ENCODE measurements at places on chromosomes 5 and 9.

GRCh38 chr9:89725271-89725670 is 120.5 kb downstream of the GADD45G start:
- DNase-seq: no peak

DNA sequence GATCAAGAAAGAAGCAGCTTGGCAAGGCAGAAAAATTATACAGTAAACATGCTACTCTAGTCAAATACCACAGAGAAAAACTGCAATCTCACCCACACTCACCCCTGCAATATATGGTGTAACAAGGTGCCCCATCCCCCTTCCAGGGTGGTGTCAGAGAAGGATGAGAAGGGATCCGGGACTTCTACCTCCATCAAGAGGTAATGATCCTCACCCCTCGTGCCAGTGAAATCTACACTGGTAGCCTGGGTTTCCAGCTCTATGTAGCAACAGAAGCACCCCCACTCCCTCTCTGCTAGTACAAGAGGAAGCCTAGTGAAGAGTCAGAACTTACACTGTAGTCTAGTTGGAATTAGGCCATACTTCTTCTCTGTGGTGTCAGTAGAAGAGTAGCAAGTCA is 18.9 kb downstream of the SLCO4C1 start:
- no peak for DNase-seq

DNA sequence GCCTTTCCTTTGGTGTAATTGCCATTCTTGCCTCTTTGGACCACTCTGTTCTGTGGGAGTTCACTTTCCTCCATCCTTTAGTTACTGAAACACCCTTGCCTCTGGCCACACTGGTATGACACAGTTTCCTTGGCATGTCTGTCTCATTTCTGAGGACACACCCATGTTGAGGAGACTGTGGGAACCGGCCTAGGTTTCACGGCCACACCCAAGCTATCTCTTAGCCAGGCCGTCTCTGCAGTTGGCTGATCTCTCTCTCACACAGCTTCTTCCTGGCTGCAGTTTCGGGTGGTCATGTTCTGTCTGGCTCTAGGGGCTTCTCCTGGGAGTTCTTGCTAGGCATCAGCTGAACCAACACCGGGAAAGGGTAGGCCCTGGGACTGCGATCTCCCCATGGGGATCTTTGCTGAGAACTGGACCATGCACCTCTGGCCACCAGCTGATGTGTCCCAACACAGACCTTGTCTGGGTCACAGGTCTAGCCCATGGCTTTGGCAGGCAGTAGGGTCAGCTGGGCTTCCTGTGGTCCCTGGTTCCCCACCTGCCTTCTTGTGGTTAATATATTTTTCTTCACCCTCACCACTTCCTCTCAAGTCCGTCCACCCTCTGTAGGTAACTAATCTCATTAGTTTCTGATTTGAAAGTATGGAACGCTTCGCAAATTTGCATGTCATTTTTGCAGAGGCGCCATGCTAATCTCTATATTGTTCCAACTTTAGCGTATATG is 24.9 kb downstream of the ARHGEF37 start:
- DNase-seq: no peak

DNA sequence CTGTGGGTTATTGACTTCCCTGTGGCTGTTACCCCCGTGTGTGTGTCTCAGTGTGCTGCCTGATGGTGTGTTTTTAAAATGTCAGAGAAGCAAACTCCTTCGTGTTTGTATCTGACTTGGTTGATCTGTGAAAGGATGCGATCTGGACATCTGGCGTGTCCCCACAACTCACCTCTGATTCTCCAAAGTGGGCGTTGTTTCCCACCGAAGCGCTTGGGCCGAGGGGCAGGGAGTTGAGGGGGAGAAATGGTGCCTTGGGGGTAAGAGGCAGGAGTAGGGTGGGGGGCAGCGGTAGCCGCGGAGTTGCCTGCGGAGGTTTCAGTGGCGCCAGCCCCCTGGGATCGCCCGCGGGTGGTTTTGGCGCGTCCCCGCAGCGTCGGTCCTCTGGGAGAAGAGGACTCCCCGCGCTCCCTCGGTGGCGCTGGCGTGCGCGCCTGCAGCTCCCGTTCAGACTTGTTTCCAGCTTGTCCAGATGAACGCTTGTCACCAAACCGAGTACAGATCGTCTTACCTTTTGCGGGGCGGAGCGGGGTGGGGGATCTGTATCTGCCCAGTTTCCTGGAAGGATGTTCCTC is 1.1 kb downstream of the MAST4 start:
- peak; percentile 11 for DNase-seq

- DNase-seq: no peak
Observed at GRCh38 chr5:122915717-122916461, 70.5 kb downstream of the SNX24 start.

DNA sequence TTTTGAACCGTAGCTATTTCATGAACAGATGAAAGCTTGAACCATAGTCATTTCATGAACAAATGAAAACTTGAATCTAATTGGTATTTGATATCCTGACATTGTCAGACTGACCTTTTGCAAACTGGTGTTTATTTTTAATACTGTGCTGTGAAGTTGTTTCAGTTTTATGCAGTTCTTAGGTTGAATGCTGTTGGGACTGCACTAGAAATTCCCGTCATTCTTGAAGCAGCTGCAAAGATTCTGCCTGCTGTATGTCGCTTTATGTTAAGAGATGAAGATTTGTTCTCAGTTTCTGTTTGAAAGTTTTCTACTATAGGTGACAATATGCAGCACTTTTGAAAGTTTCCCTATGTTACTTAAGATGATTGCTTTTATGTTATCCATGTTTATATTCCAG is 22.5 kb upstream of the FAM120AOS start:
- DNase-seq: no peak

GRCh38 chr5:5398071-5398470 is 24.4 kb upstream of the ICE1 start:
- no peak for DNase-seq

DNA sequence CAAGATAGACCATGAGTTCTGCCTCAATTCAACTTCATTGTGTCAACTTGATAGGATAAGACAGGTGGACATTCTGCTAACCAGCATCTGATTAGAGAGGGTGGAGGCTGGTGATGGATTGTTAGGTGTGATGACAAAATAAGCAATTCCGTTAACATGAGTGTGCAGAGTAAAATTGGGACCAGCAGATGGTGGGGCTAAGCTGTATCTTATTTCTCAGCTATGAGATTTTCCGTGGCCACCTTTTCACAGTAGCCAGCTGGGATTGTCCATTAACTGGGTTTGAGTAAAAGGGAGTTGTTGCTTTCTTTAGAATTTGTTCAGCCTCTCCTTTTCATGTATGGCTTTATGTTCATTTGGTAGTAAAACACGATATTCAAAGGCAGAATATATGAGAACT is 28.8 kb upstream of the TAL2 start:
- DNase-seq: no peak

DNA sequence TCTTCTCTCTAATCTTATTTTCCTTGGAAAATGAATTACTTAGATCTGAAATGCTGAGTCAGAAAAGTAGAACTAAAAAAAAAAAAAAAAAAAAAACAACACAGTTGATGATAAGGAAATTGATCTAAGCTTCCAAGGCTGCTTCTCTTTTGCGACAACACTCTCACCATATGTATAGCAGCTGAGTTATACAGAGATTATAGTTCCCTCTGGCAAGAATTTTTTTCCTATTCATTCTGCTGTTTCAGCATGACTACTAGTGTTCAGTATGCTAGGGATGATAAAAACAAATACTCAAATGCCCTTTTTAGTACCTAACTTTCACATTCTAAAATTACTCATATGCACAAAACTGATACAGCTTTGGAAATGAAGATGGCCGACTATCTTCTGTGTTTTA is 267.3 kb downstream of the MLLT3 start:
- no peak for DNase-seq

- DNase-seq: no peak
Observed at GRCh38 chr9:82031538-82032280, 43.1 kb downstream of the SPATA31D1 start.

DNA sequence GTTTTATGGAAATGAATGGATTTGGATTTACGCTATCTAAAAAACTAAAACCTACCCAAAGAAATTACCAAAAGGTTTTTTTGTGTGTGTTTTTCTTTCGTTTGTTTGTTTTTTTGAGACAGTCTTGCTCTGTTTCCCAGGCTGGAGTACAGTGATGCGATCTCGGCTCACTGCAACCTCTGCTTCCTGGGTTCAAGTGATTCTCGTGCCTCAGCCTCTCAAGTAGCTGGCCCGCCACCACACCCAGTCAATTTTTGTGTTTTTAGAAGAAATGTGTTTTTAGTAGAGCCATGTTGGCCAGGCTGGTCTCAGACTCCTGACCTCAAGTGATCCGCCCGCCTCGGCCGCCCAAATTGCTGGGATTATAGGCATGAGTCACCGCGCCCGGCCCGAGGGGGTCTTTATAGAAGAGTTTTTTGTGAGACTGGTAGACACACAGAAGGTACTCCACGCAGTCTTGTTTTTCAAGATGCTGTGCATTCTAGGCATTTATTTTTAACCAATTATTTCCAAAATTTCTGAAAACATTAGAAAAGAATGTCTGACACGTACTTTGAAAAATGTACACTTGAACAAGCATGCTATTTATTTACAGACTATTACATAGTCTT is 75.7 kb downstream of the NR6A1 start:
- no peak for DNase-seq

- no peak for DNase-seq
Observed at GRCh38 chr5:150946351-150946905, 41.6 kb upstream of the ZNF300 start.

GRCh38 chr9:129140397-129141065 is 29.3 kb downstream of the PTPA start:
- DNase-seq: peak; percentile 49

DNA sequence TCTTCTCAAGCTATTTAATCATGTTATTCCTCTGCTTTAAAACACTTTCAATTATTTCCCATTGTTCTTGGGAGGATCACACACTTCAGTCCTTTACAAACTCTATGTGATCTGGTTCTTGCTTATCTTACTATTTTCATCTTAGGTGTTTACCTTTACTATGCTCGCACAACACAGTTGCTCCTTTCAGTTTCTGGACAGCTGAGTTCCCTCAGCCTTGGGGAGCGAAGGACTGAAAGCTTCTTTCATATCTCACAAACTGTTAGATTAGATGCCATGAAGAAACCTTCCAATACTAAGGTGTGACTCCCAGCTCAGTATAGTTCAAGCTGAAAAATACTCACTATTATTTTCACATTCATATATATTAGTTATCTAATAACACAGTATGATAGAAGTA is 117.9 kb downstream of the CDC42SE2 start:
- no peak for DNase-seq
